ENCODE measurements at places on chromosomes 2 and 18. TPM values are rescaled to one million over a fixed set of nuclear protein-coding genes. Genes with fewer than 3 reads are reported as not detected.

GRCh38 chr18:51236225-51236624 is 38.7 kb upstream of the MEX3C start:
- H3K4me3 ChIP-seq, result no peak overlapping the region
- H3K36me3 ChIP-seq, result no peaks in the 10 kb centered on the region
- H3K27ac ChIP-seq, result no peak overlapping the region
- no peaks in the 10 kb centered on the region for H3K27me3 ChIP-seq
- DNase-seq, result no peak

- H3K4me3 ChIP-seq, result no peak overlapping the region
- DNase-seq, result no peak
- no peak overlapping the region for H3K27ac ChIP-seq
- no peaks in the 10 kb centered on the region for H3K36me3 ChIP-seq
These were observed 18.1 kb upstream of the RPIA start for GRCh38 chr2:88673363-88673762.

DNA sequence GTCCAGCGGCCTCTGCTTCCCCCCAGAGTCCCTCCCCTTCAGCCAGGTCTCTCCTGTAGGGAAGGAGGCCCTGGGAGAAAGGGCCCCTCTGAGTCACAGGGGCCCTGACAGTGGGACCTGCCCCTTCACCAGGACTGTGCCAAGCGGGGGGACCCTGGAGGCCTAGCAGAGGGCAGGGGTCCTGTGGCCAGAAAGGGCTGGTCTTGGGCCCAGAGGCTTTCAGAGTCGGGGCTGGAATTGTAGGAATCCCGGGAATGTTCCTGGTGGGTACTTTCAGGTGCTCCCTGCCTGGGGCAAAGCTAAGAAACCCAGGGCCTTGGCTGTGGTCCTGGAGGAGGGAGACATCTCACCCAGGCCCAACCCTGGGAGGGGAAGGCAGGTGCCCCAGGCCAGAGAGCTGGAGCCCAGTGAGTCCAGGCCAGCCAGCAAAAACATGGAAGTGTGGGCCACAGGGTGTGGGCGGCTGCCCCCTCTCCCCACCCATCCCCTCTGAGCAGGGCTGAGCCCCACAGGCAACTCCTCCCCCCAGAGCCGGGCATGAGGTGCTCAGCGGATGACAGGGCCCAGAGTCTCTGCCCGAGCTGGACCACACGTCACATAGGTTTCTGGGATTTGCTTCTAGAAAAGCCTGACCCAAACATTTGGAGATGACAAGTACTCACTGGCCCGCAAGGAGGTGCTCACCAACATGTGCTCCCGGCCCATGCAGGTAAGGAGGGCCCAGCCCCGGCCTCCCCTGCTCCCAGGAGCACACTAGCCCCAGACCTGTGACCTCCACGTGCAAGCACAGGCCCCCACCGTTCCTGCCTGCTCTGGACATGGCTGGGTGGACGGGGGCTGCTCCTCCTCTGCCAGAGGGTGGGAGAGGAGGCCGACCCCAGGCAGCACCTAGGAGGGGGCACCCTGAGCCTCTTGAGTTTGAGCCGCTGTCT is 48.2 kb upstream of the ALPP start:
- H3K4me1 ChIP-seq, result no peaks in the 10 kb centered on the region
- H3K4me3 ChIP-seq, result no peak overlapping the region
- no peaks in the 10 kb centered on the region for H3K27me3 ChIP-seq

The EFHD1 gene
- total RNA-seq, result 4.6 TPM

- no peaks in the 10 kb centered on the region for H3K36me3 ChIP-seq
- H3K27me3 ChIP-seq, result no peaks in the 10 kb centered on the region
- H3K4me3 ChIP-seq, result no peak overlapping the region
- peaks cover 39% of the 10 kb centered on the region for H3K4me1 ChIP-seq
- DNase-seq, result no peak
- no peak overlapping the region for H3K27ac ChIP-seq
These were observed 65.6 kb downstream of the POLR1A start for GRCh38 chr2:86039963-86040655.
